ENCODE measurements at places on chromosomes 2 and 18.

DNA sequence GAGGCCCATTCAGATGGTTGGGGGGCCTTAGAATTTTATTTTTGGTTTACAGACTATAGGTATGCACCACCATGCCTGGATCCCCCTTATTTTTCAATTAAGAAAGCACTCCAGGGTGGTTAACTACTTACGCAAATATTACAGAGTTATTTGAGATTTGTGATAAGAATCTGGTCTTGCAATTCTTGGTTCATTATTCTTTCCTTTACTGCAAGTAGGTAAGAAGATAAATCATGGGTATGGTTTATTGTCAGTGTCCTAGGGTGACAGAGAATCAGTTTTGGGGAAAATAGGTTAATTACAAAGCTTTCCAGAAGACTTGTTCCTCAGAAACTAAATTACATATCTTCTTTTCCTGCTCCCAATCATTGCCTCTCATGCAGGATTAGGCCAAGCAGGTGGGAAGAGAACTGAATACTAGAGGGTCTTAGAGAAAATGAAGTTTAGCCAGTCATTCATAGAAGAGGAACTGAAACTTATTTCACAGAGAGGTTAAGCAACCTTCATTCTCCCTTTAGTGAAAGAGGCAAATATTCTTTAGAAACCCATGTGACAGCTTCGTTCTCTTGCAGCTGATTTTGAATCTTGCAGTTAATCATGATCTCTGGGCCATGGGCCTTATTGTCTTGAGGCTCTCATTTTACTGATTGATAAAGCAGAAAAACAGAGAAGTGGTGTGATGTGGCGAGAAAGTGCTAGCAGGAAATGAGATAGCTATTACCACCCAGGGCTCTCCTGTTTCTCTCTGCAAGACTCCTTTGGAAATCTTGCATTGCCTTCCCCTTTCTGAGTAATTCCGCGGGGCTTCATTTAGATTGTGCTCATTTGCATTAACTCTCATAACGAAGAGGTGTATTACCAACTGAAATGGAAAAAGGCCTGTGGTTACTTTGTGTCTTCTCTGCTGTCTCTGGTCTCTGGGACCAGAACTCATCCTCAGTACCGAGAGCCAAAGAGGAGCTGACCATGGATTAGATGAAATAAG lies 44.8 kb upstream of the ARHGAP25 start:
- DNase-seq = no peak

GRCh38 chr2:157173740-157174184 lies 83.7 kb upstream of the GALNT5 start:
- peak; percentile 87 for DNase-seq

DNA sequence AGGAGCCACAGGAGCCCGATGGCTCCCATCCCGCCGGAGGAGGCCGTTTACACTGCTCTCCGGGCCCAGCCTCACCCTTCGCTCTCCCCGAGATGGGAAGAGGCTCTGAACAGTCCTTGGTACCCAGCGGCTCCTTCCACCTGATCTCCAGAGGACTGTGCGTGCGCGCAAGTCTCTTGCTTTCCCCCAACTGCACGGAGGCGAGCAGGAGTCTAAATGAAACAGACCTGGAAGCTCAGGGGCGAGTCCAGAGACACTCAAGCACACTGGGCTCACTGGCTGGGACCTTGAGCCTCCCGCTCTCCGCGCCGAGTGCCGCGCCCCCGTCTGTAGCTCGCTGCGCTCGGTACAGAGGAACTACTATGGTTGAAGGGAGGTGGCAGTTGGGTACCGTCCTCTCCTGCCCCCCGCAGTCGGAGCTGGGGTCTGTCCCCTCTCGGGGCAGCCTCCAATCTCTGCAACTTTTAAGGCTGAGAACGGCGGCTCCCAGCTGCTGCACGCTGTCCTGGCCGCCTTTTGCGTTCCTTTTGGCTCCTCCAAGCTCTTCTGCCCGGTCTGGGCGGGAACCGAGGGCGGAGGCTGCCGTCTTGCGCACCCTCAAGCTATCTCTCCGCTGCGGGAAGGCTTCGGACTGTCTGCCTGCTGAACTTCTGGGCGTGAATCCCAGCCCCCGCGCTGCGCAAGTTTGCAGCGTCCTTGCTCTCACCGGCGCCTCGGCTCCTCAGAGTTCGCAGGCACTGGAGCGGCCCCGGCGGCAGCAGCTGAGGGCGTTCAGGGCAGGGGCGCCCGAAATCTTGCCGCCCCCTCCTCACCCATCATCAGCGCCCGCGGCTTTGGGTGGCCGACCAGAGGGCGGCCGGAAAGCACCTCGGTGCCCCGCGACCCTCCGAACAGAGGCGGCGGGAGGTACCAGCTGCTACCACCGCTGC lies 491 bp downstream of the ALK start:
- DNase-seq = no peak

DNA sequence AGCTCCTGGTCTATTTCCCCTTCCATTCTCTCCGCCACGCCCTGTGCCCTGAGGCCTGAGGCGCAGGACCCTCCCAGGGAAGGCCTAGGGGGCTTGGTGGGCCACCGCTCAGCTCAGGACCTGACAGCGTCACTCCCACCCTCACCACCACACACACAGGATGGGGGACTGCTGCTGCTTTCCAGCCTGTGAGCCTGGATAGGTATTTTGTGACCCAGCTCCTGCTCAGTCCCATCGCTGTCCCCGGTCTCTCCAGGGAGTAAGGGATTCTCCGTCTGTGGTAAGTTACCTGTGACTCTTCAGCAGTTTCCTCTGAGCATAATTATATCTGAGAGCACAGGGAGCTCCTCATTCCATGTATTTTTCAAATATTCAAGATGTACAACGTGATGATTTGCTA lies 16.3 kb downstream of the FAM228A start:
- DNase-seq = no peak
